ENCODE measurements at places on chromosomes 2 and 18. TPM values are rescaled to one million over a fixed set of nuclear protein-coding genes. Genes with fewer than 3 reads are reported as not detected.

GRCh38 chr2:172712251-172712650 lies 23.4 kb upstream of the RAPGEF4 start:
- no peak for DNase-seq

Gene PROKR1
- total RNA-seq = 0.10 TPM

Gene SRD5A2
- total RNA-seq = not detected

GRCh38 chr2:134367213-134367612 lies 113.3 kb downstream of the MGAT5 start:
- no peak for DNase-seq

Gene TDRD15
- total RNA-seq = not detected

Gene UGT1A5
- not detected for total RNA-seq

Data from type B pancreatic cell (in vitro differentiated cells).